ENCODE measurements at places on chromosomes 4 and X. TPM values are rescaled to one million over a fixed set of nuclear protein-coding genes. Genes with fewer than 3 reads are reported as not detected.

DNA sequence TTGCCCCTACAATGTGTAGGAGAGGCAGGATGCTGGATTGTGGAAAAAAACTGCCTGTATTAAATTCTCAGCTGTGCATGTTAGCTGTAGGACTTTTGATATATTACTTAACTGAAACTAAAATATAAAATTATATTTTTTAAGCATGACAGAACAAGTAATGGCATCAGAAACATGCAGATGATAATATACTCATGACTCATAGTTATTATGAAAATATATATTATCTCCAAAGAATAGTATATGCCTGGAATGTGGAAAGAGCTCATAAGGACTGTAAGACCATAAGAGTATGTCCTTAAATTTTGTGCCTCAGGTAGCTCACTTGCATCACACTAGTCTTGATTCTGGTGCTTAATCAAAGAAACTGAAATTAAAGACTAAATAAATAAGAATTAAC is 1100.6 kb downstream of the TECRL start:
- no peaks in the 10 kb centered on the region for H3K4me1 ChIP-seq
- H3K4me3 ChIP-seq: no peak overlapping the region
- H3K27me3 ChIP-seq: no peaks in the 10 kb centered on the region
- no peaks in the 10 kb centered on the region for H3K36me3 ChIP-seq
- DNase-seq: no peak

DNA sequence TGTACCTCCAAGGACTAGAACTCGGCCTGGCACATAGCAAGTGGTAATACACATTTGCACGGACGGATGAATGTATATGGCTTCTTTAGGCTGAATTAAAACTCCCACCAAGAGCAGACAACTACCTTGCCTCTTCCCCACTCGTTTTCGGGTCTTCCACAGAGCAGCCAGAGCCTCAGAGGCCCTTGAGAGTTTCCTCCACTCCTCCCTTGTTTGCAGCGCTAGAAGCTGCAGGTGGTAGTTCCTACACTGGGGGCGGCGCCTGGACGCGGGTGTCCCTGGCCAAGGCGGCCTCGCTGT is 10.2 kb upstream of the INTU start:
- H3K27ac ChIP-seq: no peak overlapping the region
- H3K27me3 ChIP-seq: peaks cover 54% of the 10 kb centered on the region
- no peak for DNase-seq
- H3K4me3 ChIP-seq: peak overlapping the region; percentile 64

DNA sequence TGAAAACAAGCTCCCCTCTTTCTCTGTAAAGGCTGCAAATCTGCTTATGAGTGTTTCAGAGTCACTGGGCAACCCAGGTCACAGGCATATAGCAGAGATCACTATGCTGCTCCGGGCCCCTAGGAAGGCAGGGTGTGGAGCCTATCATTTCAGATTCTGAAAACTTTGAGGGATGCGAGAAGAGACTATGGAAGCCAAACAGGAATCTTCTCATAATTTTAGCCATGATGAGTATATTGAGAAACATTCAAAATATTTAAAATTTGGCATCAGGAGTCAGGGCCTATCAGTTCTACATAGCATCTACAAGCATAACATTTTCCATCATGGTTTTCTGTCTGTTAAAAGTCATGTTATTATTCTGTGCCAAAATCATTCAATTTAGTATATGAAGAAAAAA is 61.7 kb upstream of the ATXN3L start:
- H3K4me3 ChIP-seq: no peak overlapping the region
- no peaks in the 10 kb centered on the region for H3K36me3 ChIP-seq
- DNase-seq: no peak
- H3K4me1 ChIP-seq: peaks cover 9% of the 10 kb centered on the region
- H3K27me3 ChIP-seq: no peaks in the 10 kb centered on the region

DNA sequence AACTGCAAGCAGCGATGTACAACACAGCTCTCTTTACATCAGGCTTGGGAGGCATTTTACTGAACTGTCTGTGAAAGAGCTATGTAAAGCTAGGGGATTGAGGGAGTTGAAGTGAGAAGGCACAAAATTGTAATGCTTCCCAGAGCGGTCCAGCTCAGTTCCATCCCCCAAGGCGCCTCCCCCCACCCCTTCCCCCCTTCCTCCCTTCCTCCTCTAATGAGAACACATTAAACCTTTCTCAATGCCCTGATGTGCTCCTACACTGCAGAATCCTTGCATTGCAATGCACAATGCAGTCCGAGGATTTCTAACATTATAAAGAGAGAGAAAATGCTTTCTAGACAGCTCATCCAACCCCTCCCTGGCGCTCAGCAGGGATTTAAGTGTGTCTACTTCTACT is 73.9 kb downstream of the CXXC4 start:
- no peak overlapping the region for H3K4me3 ChIP-seq
- peaks cover 39% of the 10 kb centered on the region for H3K4me1 ChIP-seq
- H3K27ac ChIP-seq: no peak overlapping the region
- no peak for DNase-seq

DNA sequence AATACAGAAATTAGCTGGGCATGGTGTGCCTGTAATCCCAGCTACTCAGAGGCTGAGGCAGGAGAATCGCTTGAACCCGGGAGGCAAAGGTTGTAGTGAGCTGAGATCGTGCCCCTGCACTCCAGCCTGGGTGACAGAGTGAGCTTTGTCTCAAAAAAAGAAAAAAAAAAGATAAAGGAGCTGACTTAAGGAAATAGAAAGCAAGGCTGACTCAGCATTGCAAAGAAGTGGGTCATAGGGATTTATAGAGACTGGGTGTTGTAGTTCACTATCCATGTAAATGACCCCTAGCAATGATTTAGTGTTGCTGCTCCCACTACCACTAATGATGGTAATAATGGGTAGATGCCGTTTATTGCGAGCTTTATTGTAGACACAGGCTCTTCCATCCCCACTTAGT is 47.6 kb downstream of the ADD1 start:
- no peaks in the 10 kb centered on the region for H3K27me3 ChIP-seq
- H3K36me3 ChIP-seq: peaks cover 14% of the 10 kb centered on the region
- peak overlapping the region; percentile 7 for H3K27ac ChIP-seq
- H3K4me1 ChIP-seq: peaks cover 9% of the 10 kb centered on the region
- no peak for DNase-seq

- H3K27me3 ChIP-seq: no peaks in the 10 kb centered on the region
- H3K4me1 ChIP-seq: peaks cover 7% of the 10 kb centered on the region
- no peaks in the 10 kb centered on the region for H3K36me3 ChIP-seq
- DNase-seq: no peak
These were observed 8.3 kb downstream of the RNF128 start for GRCh38 chrX:106734827-106735226.

GRCh38 chrX:109654516-109655109 is 29.6 kb upstream of the KCNE5 start:
- peaks cover 17% of the 10 kb centered on the region for H3K36me3 ChIP-seq
- no peak overlapping the region for H3K4me3 ChIP-seq
- H3K27me3 ChIP-seq: no peaks in the 10 kb centered on the region
- no peaks in the 10 kb centered on the region for H3K4me1 ChIP-seq
- no peak overlapping the region for H3K27ac ChIP-seq

DNA sequence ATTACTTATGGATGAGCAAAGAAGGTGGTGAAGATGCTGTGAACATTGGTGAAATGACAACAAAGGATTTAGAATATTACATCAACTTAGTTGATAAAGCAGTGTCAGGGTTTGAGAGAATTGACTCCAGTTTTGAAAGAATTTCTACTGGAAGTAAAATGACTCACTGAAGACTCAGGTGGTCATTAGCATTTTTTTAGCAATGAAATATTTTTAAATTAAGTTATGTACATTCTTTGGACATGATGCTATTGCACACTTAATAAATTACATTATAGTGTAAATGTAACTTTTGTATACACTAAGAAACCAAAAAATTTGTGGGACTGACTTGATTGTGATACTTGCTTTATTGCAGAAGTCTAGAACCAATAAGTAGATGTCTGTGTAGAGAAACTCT is 56.9 kb downstream of the USO1 start:
- no peak overlapping the region for H3K27ac ChIP-seq
- DNase-seq: no peak
- H3K36me3 ChIP-seq: peaks cover 21% of the 10 kb centered on the region
- no peaks in the 10 kb centered on the region for H3K27me3 ChIP-seq

- peaks cover 25% of the 10 kb centered on the region for H3K4me1 ChIP-seq
- H3K27ac ChIP-seq: no peak overlapping the region
- H3K36me3 ChIP-seq: no peaks in the 10 kb centered on the region
- peaks cover 9% of the 10 kb centered on the region for H3K27me3 ChIP-seq
These were observed 250.0 kb downstream of the GPAT3 start for GRCh38 chr4:83785891-83786290.

- H3K27ac ChIP-seq: no peak overlapping the region
- H3K27me3 ChIP-seq: no peaks in the 10 kb centered on the region
- peaks cover 8% of the 10 kb centered on the region for H3K4me1 ChIP-seq
- no peak overlapping the region for H3K4me3 ChIP-seq
- DNase-seq: no peak
These were observed 24.6 kb downstream of the NAP1L5 start for GRCh38 chr4:88672987-88673386.

- no peak overlapping the region for H3K27ac ChIP-seq
- no peak overlapping the region for H3K4me3 ChIP-seq
- H3K27me3 ChIP-seq: no peaks in the 10 kb centered on the region
These were observed 36.6 kb downstream of the TMEM156 start for GRCh38 chr4:38995660-38996005.

GRCh38 chrX:120457766-120458180 is 11.3 kb downstream of the LAMP2 start:
- H3K27ac ChIP-seq: no peak overlapping the region
- H3K4me3 ChIP-seq: no peak overlapping the region
- DNase-seq: no peak
- no peaks in the 10 kb centered on the region for H3K27me3 ChIP-seq
- H3K4me1 ChIP-seq: peaks cover 2% of the 10 kb centered on the region

DNA sequence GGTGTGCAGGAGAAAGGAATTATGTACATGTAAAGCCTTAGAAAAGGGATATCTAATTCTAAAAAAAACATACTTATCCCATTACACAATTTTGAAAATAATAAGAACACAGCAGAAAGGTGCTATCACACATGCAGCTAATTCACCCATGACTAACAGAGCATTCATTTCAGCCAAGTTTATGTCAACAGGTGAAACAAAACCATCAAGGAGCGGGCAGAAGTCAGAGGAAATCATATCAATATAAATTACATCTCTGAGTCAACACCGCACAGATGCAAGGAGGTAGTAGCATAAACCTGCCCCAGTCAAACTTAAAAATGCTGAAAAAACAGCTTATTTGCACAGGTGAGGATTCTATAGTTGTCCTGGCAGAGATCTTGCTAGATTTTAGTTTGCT is 197.9 kb downstream of the PRDM5 start:
- H3K27me3 ChIP-seq: no peaks in the 10 kb centered on the region
- no peaks in the 10 kb centered on the region for H3K36me3 ChIP-seq
- H3K4me1 ChIP-seq: peaks cover 13% of the 10 kb centered on the region
- peak overlapping the region; percentile 33 for H3K27ac ChIP-seq
- no peak for DNase-seq

DNA sequence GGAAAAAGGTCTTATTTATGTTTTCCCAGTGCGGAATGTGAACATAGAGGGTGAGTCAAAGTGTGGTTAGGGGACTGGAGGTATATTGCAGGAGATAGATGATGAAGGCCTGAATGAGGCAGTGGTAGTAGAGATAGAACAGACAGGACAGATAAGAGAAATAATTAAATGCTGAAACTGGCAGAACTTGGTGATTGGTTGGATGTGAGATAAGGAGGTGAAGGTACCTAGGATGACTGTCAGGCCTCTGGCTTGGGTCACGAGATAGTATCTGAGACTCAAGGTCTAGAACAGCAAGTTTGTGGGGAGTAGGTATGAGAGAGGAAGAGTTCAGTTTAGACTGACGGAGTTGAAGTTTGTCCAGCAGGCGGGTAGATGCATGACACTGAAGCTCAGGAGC is 3.5 kb downstream of the MND1 start:
- no peak for DNase-seq
- H3K27ac ChIP-seq: no peak overlapping the region
- H3K27me3 ChIP-seq: peaks cover 12% of the 10 kb centered on the region
- H3K4me1 ChIP-seq: peaks cover 23% of the 10 kb centered on the region
- H3K36me3 ChIP-seq: no peaks in the 10 kb centered on the region

GRCh38 chr4:17805580-17806155 is 4.9 kb downstream of the DCAF16 start:
- H3K27me3 ChIP-seq: no peaks in the 10 kb centered on the region
- H3K36me3 ChIP-seq: peaks cover 21% of the 10 kb centered on the region
- H3K27ac ChIP-seq: no peak overlapping the region
- no peak for DNase-seq
- peaks cover 24% of the 10 kb centered on the region for H3K4me1 ChIP-seq
- H3K4me3 ChIP-seq: no peak overlapping the region

DNA sequence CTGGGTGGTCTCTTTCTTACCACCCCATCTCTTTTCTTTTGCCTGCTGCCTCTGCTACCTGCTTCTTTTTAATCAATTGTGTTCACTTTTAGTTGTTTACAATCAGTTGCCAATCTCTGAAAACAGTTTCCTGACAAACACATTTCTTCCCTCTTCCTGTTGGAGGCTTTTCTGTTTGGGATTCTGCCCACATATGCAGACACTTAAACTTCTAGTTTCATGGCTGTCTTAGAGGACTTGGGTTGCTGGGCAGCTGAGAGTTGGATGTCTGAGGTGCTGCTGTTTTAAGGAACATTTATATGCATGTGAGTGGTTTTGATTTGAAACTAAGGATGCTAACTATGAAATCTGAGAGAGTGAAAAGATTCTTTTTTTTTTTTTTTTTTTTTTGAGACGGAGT is 112.3 kb upstream of the LIMCH1 start:
- H3K4me1 ChIP-seq: peaks cover 29% of the 10 kb centered on the region
- H3K36me3 ChIP-seq: no peaks in the 10 kb centered on the region
- H3K27ac ChIP-seq: no peak overlapping the region
- H3K4me3 ChIP-seq: no peak overlapping the region

DNA sequence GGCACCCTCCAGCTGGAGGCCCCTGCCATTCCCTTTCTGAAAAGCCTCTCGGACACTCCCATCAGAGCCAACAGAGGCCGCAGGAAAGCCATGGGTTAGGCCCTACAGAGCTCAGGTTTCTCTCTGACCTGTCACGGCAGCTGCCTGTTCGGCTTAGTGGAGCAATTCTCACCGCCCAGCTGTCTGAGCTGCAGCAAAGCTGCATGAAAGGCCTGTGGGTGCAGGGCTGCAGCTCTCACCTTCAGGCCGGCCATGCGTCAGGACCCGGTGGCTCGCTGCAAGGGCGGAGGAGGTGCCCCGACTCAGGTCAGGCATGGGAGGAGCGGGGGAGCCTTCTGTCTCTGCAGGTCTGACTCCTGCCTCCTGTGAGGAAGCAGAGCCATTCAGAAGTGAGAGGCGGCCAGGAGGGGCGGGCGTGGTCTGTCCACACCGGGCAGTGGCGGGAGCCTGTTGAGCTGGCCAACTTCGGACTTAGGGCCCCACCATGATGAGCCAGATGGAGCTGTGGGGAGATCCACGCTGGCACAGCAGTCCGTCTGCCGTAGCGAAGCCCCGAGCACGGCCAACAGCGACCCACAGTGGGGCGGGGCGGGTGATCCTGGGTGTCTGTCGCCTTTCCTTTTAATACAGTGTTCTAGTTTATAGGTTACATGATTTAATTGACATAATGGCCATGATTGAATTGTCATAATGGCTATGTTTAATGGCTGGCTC is 23.4 kb downstream of the PDE6B start:
- H3K36me3 ChIP-seq: no peaks in the 10 kb centered on the region
- H3K4me3 ChIP-seq: no peak overlapping the region
- peaks cover 21% of the 10 kb centered on the region for H3K27me3 ChIP-seq
- peak overlapping the region; percentile 79 for H3K27ac ChIP-seq
- H3K4me1 ChIP-seq: peaks cover 10% of the 10 kb centered on the region

The ERVMER34-1 gene
- 2.2 TPM for total RNA-seq

The WDR17 gene
- 5.1 TPM for total RNA-seq

The ARHGAP6 gene
- total RNA-seq: 1.9 TPM

The CT55 gene
- 0.40 TPM for total RNA-seq

The DCAF12L2 gene
- 1.1 TPM for total RNA-seq

The SPOCK3 gene
- total RNA-seq: 1.3 TPM

The TMEM144 gene
- 15.4 TPM for total RNA-seq

The TEX13B gene
- not detected for total RNA-seq

The KLHL13 gene
- total RNA-seq: 6.3 TPM

The TKTL2 gene
- total RNA-seq: not detected

The PSAPL1 gene
- 0.38 TPM for total RNA-seq
